Activated CD4-positive, alpha-beta T cell treated with anti-CD3 and anti-CD28 coated beads for 36 hours (primary cell): ENCODE measurements at places on chromosomes 6 and 20. TPM values are rescaled to one million over a fixed set of nuclear protein-coding genes. Genes with fewer than 3 reads are reported as not detected.

DNA sequence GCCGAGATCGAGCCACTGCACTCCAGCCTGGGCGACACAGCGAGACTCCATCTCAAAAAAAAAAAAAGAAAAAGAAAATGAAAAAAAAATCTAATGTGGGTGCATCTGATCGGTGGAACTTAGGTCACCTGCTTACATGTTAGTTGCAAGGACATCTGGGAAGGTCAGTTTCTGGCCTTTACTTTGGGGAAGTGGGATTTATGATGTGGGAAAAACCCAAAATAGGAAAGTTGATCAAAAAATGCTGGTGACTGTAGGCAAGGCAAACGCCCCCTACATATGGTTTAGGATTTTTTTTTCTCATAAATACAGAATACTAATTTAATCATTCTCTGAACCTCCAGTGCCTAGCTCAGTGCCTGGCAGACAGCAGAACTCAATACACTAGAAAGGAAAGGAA, 69.2 kb upstream of the PIM1 start:
- DNase-seq = no peak

GRCh38 chr20:21583486-21584168, 69.8 kb upstream of the NKX2-2 start:
- no peak for DNase-seq

Gene RHAG
- not detected for total RNA-seq

Gene CPNE5
- 1.1 TPM for total RNA-seq
